ENCODE measurements at places on chromosomes 5 and 9.

DNA sequence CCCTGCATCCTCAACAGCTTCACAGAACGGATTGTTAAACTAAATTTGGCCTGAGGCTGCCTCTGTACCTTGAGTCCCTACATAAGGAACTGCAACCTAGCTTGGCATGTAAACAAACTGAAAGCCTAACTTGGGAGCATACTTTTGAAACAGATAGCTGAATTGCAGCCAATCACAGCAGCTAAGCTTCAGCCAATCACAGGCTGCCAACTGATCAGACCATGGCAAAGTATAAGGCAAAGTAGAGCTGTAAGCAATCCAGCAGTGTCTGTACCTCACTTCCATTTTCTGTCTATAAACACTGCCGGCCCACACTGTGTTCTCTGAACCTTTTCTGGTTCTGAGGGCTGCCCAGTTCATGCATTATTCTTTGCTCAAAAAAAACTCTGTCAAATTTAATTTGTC is 8.9 kb upstream of the ZNF483 start:
- peak; percentile 60 for ATAC-seq

DNA sequence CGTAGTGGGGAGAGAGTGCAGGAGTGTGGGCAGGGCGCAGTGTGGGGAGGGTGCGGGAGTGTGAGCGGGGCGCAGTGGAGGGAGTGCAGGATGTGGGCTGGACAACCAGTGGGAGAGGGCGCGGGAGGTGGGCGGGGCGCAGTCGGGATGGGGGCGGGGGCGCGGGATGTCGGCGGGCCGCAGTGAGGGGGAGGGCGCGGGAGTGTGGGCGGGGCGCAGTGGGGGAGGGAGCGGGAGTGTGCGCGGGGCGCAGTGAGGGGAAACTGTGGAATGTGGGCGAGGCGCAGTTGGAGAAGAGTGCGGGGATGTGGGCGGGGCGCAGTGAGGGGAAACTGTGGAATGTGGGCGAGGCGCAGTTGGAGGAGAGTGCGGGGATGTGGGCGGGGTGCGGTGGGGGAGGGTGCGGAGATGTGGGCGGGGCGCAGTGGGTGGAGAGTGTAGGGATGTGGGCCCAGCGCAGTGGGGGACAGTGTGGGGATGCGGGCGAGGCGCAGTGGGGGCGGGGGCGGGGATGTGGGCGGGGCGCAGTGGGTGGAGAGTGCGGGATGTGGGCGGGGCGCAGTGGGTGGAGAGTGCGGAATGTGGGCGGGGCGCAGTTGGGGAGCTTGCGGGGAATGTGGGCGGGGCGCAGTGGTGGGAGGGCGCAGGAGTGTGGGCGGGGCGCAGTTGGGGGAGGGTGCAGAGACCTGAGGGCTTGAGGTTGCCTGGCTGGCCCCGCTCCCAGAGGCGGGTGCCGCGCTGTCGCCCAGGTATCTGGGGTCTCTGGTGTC is at the start of gene NXNL2:
Gene NXNL2, plus strand, starts transcription at position 723 of the 770 bp plus-strand sequence. CDS start 257 bp downstream, outside the sequence.
- ATAC-seq = peak; percentile 81

- ATAC-seq = no peak
Observed at GRCh38 chr5:2897276-2897961, 145.9 kb upstream of the IRX2 start.

GRCh38 chr5:61205013-61205412 is 42.7 kb upstream of the SMIM15 start:
- ATAC-seq = no peak

DNA sequence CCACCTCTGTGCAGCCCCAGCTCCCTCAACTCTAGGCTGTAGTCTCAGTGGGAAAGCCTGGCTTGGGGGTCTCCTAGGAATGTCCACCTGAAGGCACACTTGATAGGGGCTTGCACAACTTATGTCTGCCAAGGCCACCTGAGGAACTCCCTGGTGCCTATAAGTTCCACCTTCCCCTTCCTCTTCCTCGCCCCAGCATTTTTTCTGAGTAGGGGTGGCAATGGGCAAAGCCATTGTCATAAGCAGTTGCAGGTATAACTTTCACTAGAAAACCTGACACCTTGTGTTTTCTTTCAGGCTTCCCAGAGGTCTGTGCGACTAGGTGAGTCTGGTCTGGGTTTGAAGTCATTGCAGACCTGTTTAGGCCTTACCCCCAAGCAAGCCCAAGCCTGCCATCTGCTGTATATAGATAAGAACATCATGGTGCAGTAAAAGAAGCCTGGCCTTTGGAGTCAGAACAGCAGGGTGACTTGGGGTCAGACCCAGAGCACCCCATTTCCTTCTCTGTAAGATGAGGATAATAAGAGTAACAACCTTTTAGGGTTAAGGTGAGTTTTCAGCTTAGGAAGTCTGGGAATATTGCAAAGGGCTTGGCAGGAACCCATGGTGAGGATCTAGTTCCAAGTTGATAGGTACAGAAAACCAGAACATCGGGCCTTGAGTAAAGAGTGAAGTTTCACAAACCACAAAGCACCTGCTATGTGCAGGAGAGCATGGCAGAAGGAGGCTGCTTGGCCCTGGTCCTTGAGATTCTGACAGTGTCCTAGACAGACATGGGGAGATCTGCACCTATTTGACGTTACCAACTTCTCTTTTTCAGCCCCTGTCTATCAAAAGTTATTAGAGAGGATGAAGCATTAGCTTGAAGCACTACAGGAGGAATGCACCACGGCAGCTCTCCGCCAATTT is 33.8 kb downstream of the TGFBI start:
- ATAC-seq = no peak

- ATAC-seq = no peak
Observed at GRCh38 chr5:170860415-170860814, 1.4 kb upstream of the RANBP17 start.

- ATAC-seq = no peak
Observed at GRCh38 chr5:135091286-135091685, 57.3 kb upstream of the PITX1 start.

DNA sequence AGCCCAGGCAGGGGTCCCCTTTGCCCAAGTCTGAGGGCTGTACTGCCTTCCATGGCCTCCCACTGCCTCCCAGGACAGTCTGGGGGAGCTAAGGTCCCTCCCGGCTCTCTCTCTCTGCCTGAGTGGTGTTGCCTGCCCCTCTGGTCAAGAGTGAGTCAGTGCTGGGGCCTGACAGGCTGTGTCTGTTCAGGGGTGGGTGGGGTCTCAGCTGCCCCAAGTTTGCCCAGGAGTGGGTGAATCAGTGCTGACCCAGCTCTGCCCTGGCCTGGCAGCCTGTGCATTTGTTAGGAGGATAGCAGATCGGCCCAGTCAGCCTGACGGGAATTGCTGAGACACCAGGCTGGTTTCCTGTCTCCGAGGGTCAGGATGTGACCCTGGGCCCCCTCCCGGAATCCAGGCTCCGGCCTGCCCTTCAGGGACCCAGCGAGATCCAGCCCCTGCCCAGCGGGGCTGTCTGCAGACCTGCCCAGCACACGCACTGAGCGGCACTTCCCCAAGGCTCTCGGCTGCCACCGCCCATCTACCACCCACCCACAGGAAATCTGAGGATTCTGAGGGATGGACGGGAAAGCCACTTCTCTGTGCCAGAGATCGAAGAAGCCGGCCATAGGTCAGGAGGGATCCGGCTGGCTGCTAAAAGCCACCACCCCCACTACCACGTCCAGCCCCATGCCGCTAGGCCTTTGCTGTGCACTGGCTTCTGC is 15.9 kb downstream of the ENG start:
- ATAC-seq = peak; percentile 96

DNA sequence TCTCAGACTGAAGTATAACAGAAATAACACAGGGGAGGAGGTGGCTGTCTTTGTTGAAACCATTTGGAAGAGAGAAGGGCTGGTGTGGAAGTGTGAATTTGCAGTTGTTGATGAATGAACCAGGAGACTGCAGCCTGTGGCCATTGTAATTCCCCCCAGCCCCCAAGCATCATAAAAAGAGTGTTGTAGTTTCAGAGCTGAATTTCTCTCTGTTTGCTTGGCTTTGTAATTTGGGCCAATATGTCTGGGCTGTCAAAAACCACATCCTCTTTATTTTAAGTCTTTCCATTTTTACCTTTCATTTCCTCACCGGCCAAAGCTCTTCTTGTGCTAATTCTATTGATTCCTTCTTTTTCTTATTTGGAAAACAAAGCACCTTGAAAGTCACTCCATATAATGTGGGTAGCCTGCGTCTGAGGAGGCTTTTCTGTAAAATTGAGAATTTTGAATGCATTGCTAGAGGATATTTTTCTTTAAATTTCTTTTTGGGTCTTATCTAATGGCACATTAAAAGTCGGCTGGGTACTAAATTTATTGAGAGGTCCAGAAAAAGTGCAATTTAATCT is 383.3 kb downstream of the OSTF1 start:
- ATAC-seq = no peak

GRCh38 chr5:91106842-91107511 is 276.1 kb downstream of the ARRDC3 start:
- ATAC-seq = no peak

Data from SK-N-SH treated with all-trans-retinoic acid at 6 μM for 48 hours (cell line).